ENCODE measurements at places on chromosomes 12 and 14.

DNA sequence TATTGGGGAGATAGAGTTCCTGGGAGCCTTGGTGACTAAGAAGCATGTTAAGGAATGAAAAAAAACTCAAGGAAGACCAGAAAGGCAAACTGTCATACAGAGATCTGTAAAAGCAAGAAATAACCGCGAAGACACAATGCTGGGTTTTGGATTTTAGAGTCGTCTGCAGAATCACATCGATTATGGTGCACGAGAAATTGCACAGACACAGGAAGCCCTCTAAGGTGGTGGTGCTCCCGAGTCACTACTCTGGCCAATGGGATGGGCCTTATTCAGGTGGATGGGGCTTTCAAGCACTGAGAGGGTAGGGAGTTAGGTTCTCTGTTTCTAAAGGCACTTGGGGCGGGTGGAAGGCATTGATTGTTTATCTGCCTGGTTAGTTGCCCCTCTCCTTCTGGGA lies 10.3 kb upstream of the FLVCR2 start:
- DNase-seq: no peak

DNA sequence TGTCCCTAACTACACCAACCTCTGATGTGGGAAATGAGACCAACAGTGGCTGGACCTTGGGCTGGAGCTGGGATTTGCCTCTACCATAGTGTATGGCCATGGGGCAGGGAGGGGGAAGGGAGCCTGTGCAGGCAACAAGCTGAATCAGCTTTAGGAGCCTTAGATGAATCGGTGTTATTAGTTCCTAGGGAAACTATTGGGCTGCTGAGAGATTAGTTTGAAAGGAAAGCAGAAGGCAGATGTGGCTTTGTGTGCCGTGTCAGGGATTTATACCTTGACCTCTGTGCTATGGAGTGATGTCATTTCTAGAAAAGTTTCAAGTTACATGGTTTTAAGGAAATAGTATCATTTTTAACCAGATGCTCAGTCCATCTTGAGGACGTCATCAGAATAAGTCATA lies 19.5 kb upstream of the GAS2L3 start:
- DNase-seq: no peak

GRCh38 chr12:75529316-75529715 lies 17.9 kb upstream of the KRR1 start:
- DNase-seq: no peak

GRCh38 chr12:20280515-20280914 lies 87.8 kb upstream of the PDE3A start:
- no peak for DNase-seq

GRCh38 chr12:131088701-131089530 lies 135.2 kb downstream of the ADGRD1 start:
- DNase-seq: no peak

DNA sequence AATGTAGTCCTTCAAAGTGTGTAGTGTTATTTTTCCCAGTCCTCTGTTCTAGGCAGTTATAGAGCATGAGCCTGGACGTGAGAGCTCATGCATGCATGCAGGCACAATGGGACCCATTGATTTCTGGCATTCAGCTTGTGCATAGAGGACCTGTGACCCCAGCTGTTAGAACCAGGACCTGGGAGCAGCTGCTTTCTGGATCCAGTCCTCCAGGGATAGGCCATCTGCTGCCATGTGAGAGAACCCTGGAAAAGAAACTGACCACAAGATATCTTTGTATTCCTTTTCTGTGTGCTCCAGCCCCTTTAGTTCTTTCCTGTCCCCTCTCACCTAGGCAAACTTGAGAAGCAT lies 76.9 kb downstream of the SUSD6 start:
- no peak for DNase-seq

GRCh38 chr12:7142056-7142644 lies 12.0 kb downstream of the CLSTN3 start:
- no peak for DNase-seq

- no peak for DNase-seq
Observed at GRCh38 chr12:29816874-29817725, 33.4 kb upstream of the TMTC1 start.

DNA sequence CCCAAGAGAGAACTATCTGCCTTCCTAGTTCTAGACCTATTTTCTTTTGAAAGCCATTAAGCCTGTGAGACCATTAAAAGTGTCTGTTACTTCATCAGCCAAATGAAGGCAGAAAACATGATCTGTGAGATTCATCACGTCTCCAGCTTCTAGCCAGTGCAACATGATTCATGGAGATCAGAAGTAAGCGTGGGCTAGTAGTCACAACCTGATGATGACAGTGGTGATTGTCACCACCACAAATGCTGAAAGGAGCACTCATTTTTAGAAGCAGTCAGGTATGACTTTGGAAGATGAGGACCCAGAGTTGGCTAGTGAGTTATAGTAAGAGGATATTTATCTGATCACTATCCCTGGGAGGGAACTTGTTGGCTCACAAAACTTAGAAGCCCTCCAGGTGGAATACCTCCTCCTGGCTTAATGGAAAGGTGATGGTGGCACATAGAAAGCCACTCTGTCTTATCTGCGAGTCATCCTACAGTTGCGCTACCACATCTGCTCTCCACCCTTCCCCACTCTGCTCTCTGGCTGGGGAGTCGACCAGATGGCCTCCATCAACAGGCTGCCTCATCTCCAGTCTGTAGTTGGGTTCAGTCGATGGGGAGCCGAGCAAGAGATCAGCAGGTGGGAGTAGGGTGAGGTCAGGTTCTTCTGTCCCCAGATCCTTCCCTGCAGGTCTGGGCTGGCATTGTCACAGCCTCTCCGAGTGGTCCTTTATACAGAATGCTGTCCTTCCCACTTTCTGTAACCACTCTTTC lies 317.6 kb upstream of the FKBP4 start:
- DNase-seq: no peak

DNA sequence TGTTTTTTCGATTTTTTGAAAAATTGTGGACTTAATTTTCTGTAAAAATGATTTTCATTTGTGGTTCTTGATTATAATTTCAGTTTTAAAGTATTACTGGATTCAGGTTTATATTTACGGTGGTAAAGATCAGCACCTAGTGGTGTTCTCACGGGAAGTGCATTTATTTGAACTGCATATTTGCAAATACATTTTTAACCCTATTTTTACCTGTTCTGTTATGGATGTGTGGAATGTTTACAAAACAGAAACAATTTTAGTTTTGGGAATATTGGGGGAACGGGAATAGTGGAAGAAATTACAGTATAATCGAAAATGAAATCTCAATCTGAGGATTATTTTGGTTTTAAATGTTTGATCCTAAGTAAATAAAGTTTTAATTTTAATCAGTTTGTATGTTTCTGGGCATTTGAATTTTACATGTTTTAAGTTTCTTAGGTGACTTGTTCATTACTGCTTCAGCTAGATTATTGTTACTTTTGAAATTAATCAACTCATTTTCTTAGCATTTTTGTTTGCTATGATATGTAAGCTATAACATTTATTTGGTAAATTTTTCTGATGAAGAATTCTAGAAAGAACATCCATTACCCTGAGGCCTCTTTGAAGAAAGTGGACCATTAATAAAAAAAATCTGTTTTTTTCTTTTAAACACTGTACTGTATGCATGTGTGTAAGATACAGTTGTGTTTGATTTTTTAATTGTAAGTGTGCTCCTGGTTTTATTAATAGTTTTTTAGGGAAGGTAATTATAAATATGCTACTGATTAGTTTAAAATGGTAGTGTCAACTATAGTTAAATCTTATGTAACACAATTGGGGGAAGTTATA lies 942 bp downstream of the ATF7IP start:
- no peak for DNase-seq

GRCh38 chr12:102806592-102806991 lies 110.5 kb downstream of the PAH start:
- no peak for DNase-seq

- DNase-seq: no peak
Observed at GRCh38 chr12:82937151-82937550, 250.4 kb downstream of the TMTC2 start.

- DNase-seq: no peak
Observed at GRCh38 chr14:92941531-92941930, 18.6 kb downstream of the CHGA start.

DNA sequence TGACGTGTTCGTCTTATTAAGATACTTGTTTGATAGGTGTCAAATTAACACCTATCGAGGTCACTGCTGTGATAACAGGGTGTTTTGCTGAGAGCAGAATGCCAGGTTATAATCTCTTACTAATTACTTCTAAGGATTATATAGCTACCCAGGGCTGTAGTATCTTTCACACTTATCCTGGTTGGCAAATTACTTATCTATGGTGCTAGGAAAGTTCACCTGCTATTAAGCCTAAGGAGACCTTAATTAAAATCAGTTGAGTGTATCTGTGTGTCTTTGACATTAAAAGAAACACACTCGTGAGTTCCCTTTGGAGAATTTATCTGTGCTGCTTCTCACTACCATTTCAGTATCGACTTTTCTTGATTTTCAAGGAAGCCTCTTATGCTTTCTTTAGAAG lies 301.6 kb upstream of the SLC16A7 start:
- DNase-seq: no peak

GRCh38 chr12:131455581-131456110 lies 255.2 kb upstream of the SFSWAP start:
- DNase-seq: no peak

DNA sequence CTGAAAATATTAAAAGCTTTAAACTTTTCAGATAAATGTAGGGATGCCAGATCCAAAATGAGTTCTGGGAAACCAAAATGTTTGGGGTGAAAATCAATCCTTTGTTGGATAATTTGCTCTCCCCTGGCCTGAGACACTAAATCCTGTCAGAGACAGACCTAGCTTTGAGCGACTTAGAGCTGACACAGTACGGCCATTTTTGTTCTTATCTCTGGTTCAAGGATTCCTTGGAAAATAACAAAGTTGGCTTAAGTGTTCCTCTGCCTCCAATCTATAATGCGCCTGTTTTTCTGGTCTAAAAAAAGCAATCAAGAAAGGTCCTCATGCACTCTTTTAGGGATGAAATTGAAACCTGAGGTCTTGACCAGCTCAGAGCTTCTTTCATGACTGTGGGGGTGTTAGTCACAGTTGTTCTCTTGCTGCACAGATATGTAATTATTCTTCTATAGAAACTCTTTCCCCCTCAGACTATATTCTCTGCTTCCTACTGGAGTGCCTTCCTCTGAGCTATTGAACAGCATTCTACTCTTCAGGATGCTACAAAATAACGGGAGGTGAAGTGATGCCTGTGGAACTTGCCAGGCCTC lies 52.3 kb upstream of the EGLN3 start:
- DNase-seq: no peak

GRCh38 chr12:28217805-28218204 lies 27.5 kb downstream of the CCDC91 start:
- DNase-seq: no peak

GRCh38 chr12:103680591-103681141 lies 93.6 kb downstream of the STAB2 start:
- DNase-seq: no peak

DNA sequence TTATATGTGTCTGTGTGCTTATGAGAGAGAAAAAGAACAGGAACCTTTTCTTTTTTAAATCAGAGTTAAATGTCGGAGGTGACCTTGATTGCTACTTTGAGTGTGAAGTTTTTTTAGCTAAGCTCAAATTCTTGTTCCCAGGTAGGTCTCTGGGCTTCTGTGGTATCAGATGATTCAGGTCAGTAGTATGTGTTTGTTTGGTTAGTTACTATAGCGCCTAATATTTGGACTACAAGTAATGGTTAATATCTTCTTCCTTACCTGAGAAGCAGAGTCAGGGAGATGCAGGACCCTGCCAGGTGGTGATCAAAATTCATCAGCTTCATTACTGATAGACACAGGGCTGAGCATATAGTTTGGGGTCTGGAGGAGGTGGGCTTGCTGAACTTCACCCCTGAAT lies 30.8 kb downstream of the ADCK1 start:
- no peak for DNase-seq

GRCh38 chr12:109847142-109847735 lies 14.0 kb upstream of the TRPV4 start:
- no peak for DNase-seq

DNA sequence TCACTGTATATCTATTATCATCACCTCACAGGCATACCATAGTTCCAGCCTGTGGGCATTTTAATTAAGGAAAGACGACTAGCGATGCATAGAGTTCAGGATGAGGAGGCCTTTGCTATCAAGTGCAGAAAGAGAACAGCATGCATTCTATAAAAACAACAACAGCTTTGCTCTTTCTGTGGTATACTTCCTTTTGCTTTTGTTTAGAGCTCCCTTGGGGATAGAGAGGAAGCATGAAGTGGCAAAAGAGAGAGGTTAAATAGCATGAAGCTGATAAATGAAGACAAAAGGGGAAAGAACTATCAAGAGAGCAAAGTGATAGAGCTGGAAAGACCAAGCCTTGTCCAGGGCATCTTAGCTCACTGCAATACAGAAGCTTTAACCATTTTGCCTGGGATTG lies 23.5 kb downstream of the IFNG-AS1 start:
- no peak for DNase-seq

- no peak for DNase-seq
Observed at GRCh38 chr12:1913377-1914113, 4.9 kb downstream of the CACNA2D4 start.

DNA sequence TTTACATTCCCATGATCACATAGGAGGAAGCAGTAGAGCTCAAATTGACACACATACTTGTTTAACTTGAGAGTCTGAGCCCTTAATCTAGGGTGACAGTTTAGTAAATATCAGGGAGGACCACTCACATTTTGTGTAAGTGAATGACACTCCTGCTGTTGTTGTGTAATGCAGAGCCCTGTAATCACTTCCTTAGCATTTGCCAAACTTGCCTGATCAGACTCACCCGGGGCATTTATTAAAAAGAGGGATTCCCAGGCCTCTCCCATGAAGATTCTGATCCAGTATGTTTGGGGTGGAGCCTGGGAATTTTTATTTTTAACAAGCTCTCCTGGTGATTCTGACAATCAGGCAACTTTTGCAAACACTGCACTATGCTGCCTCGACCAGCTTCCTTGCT lies 119.6 kb downstream of the NUAK1 start:
- DNase-seq: no peak

GRCh38 chr12:123388951-123389559 lies 5.1 kb downstream of the KMT5A start:
- DNase-seq: no peak

GRCh38 chr12:131871677-131872076 lies 22.7 kb upstream of the ULK1 start:
- DNase-seq: no peak

- DNase-seq: no peak
Observed at GRCh38 chr14:56555921-56556570, 23.6 kb upstream of the TMEM260 start.

GRCh38 chr12:22334410-22335100 lies at the start of gene ST8SIA1:
TSS of gene ST8SIA1 (minus strand) at chr12:22334707. CDS start at chr12:22334232, 475 bp downstream.
- DNase-seq: no peak

DNA sequence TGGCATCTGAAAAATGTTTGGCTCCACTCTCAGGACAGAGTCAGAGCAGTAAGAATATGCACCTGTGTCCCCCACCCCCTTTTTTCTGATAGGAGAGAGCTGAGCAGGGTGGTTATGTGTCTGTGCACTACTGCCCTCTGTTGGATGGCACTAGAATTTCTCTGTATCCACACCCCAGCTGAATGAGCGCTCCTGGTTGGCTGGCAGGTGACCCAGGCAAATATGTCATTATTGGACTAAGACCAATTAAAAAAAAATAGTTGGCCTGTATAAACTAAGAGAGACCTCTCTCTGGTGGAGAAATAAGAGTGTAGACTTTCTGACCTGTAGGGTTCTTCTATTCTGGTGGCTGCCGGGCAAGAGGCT lies 107.0 kb downstream of the PTCSC3 start:
- DNase-seq: no peak

GRCh38 chr14:65849558-65849957 lies 437.0 kb downstream of the FUT8 start:
- DNase-seq: no peak

GRCh38 chr14:44113769-44114730 lies 393.0 kb downstream of the FSCB start:
- no peak for DNase-seq

GRCh38 chr12:70305794-70306193 lies 60.3 kb upstream of the KCNMB4 start:
- DNase-seq: no peak
